ENCODE measurements at places on chromosomes 13 and 19. TPM values are rescaled to one million over a fixed set of nuclear protein-coding genes. Genes with fewer than 3 reads are reported as not detected.

DNA sequence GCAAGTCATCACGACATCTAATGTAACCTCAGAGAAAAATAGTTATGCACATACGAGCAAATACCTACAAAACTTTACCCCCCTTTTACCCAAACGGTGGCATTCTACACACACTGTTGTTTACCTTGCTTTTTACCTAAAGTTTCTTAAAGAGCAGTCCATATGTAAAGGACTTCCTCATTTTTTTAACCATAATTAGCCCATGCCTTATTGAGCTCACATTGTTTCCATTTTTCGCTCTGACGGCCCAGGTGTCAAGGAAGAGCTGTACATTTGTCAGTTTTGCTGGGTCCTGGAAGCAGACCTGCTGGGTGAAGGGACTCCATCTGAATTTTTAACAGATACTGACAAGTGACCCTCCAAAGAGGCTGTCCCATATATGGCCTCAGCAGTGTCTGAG is 89.4 kb downstream of the STK24 start:
- H3K27me3 ChIP-seq = no peaks in the 10 kb centered on the region
- no peaks in the 10 kb centered on the region for H3K36me3 ChIP-seq
- H3K4me1 ChIP-seq = peaks cover 85% of the 10 kb centered on the region
- no peak for DNase-seq
- no peak overlapping the region for H3K4me3 ChIP-seq

DNA sequence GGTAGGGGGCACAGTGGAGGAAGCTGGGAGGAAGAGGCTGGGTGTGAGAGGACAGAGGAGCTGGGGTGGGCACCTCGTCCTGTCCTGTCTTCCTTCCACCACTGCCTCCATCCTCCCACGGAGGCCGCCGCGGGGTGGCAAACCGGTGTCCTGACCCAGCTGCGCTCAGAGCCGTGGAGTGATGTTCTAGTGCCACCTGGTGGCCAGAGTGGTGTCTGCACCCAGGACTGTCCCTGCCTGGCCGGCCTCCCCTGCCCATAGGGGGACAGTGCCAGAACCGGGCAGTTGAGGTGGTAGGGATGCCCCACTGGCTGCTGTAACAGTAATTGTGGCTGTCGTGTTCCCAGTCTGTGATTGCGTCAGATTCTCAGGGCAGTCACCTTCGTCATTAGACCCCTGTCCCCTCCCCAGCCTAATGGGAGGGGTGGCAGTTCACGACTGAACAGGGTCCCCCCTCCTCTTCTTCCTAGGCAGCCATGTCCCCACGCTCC is 11.1 kb upstream of the ARRDC2 start:
- DNase-seq = peak; percentile 80
- H3K27me3 ChIP-seq = no peaks in the 10 kb centered on the region
- no peak overlapping the region for H3K4me3 ChIP-seq
- H3K36me3 ChIP-seq = no peaks in the 10 kb centered on the region
- no peak overlapping the region for H3K27ac ChIP-seq
- peaks cover 9% of the 10 kb centered on the region for H3K4me1 ChIP-seq

DNA sequence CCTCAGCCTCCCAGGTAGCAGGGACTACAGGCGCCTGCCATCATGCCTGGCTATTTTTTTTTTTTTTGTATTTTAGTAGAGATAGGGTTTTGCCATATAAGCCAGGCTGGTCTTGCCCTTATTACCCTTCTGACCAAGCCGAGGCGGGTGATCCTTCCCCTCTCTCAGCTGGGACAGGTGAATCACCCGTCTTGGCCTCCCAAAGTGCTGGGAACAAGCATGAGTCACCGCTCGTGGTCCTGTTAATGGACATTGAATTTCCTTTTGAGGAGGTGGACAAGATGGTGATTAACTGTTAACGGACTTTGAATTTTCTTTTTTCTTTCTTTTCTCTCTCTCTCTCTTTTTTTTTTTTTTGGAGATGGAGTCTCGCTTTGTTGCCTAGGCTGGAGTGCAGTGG is 10.6 kb downstream of the CD70 start:
- no peaks in the 10 kb centered on the region for H3K36me3 ChIP-seq
- no peaks in the 10 kb centered on the region for H3K27me3 ChIP-seq
- no peak for DNase-seq
- H3K4me3 ChIP-seq = no peak overlapping the region
- H3K4me1 ChIP-seq = no peaks in the 10 kb centered on the region
- H3K27ac ChIP-seq = no peak overlapping the region

DNA sequence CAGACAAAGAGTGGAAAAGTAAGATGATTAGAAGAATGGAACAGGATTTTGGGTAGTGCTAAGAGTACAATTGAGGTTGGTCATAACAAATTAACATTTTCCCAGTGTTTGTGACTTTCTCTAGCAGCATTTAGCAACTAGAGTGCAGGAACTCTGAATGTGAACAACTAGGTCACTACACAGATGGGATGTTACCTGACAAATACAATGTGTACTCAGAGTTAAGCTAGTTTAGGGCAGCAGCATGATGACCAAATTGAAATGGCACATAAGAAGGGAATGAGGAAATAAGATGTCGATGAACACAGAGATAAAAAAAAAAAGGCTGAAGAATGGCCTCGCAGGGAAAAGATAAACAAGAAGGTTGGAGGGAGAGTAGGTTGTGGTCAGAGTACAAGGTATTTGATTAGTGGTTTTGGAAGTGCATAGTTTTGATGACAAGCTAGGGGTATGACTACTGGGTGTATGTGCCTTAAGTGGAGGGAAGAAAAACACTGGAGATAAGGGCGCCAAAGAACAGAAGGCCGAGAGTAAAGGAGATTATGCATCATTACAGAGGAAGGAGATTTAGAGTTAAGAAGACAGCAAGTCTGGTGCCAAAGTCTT is 381.1 kb downstream of the FGF14 start:
- H3K27me3 ChIP-seq = no peaks in the 10 kb centered on the region
- no peak for DNase-seq
- H3K4me3 ChIP-seq = no peak overlapping the region
- H3K36me3 ChIP-seq = no peaks in the 10 kb centered on the region
- H3K4me1 ChIP-seq = no peaks in the 10 kb centered on the region

DNA sequence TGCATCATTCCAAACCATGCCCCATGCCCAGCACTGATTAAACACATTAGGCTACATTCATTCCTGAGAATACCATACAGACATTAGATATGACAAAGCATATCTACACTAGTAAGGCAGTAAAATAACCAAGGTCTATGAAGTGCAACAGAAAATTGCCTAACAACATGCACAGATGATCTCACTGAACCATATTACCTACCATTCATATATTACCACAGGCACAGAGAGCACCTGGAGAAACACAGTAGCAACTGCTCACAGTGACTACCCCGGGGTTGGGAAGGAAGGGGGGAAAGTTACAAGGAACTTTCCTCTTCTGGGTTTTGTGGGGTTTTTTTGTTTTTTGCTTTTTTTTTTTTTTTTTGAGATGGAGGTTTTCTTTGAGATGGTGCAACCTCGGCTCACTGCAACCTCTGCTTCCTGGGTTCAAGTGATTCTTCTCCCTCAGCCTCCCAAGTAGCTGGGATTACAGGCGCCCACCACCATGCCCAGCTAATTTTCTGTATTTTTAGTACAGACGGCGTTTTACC is 669.6 kb downstream of the UQCRFS1 start:
- no peak overlapping the region for H3K27ac ChIP-seq
- H3K4me1 ChIP-seq = no peaks in the 10 kb centered on the region
- no peak overlapping the region for H3K4me3 ChIP-seq
- no peak for DNase-seq
- no peaks in the 10 kb centered on the region for H3K36me3 ChIP-seq
- no peaks in the 10 kb centered on the region for H3K27me3 ChIP-seq

GRCh38 chr13:48161530-48162179 is 66.8 kb upstream of the MED4 start:
- no peaks in the 10 kb centered on the region for H3K4me1 ChIP-seq
- no peak overlapping the region for H3K4me3 ChIP-seq
- peak overlapping the region; percentile 46 for H3K27ac ChIP-seq
- H3K27me3 ChIP-seq = no peaks in the 10 kb centered on the region
- DNase-seq = peak; percentile 12

GRCh38 chr19:19410553-19411550 is 5.4 kb downstream of the GATAD2A start:
- DNase-seq = no peak
- no peak overlapping the region for H3K27ac ChIP-seq
- H3K27me3 ChIP-seq = no peaks in the 10 kb centered on the region
- no peaks in the 10 kb centered on the region for H3K36me3 ChIP-seq
- no peak overlapping the region for H3K4me3 ChIP-seq

ARHGAP33 gene
- 4.2 TPM for total RNA-seq

Data from thyroid gland (tissue), 4 donors.